ENCODE measurements at places on chromosomes 6 and 20.

DNA sequence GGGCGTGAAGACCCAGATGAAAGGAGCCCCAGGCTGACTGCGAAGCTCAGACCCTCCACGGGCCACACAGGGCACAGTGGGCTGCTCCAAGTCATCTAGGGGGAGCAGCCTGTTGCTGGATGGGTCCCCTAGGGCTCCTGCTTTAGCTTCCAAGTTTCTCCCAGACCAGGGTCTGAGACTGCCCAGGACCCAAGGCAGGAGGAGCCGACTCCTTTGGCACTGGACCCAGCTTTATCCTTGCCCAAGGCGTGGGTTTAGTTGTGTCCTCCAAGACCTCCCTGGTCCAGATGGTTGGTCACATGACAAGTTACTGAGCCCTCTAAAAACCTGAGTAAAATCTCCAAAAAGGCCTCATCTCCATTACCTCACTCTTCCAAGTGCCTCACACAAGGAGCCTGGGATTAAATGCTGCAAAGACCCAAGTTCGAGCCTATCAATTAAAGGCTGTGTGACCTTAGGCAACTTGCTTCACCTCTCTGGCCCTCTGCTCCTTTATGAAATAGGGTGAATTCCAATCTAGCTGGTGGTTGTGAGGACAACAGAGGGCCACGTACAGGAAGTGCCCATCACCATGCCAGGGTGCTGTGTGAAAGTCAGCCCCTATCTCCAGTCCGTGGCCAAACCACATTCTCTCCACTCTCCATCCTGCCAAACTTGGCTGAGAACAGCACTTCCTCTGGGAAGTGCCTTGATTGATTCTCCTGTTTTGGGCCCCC, 2.5 kb downstream of the NECAB3 start:
- no peak for DNase-seq

DNA sequence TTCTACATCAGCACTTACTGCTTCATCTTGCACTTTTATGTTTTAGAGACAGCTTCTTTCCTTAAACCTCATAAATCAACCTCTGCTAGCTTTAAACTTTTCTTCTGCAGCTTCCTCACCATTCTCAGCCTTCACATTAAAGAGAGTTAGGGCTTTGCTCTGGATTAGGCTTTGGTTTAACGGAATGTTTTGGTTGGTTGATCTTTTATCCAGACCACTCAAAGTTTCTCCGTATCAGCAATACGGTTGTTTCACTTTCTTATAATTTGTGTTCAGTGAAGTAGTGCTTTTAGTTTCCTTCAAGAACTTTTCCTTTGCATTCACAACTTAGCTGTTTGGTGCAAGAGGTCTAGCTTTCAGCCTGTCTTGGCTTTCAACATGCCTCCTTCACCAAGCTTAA, 40.4 kb downstream of the DNAAF9 start:
- no peak for DNase-seq

- no peak for DNase-seq
These were observed 21.0 kb downstream of the KIF13A start for GRCh38 chr6:17966451-17966850.

GRCh38 chr6:139912735-139913400, 538.4 kb upstream of the CITED2 start:
- DNase-seq: no peak

GRCh38 chr6:68716620-68717019, 81.5 kb downstream of the ADGRB3 start:
- no peak for DNase-seq

DNA sequence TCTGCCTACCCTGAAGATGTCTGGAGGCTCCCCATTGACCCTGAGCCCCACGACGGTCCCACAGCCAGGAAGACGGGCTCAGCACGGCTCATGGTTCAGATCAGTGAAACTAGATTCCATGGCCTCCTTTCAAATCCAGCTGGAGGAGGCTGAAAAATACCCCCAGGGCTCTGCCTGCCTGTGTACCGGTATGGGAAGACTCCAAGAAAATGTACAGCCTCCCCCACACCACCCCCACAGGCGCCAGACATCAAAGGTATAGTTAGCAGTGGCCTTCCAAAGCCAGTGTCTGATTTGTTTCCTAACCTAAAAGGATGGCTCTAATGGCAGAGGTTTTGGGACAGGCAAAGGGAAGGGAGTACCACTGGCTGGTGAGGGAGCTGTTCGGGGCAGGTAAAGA, 86.2 kb upstream of the SNAP25 start:
- DNase-seq: no peak

GRCh38 chr6:150878347-150879213, 13.1 kb downstream of the MTHFD1L start:
- no peak for DNase-seq

DNA sequence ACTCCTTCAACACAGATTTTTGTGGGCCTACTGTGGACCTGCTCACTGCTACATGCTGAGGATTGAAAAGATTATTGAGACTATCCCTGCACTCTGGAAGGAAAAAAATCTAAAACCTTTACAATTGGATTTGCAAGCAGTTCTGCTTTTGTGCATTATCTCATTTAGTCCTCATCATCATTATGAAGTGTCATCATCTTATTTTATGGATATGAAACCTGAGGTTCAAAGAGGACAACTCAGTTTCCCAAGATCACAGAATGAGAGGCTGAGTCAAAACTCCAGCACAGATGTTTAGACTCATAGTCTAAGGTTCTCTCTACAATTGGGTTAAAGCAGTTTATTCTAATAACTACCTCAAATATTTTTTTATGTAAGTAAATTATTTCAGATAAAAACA, 160.2 kb upstream of the MARCKS start:
- no peak for DNase-seq

- DNase-seq: no peak
These were observed 81.9 kb downstream of the MDGA1 start for GRCh38 chr6:37615564-37616340.

DNA sequence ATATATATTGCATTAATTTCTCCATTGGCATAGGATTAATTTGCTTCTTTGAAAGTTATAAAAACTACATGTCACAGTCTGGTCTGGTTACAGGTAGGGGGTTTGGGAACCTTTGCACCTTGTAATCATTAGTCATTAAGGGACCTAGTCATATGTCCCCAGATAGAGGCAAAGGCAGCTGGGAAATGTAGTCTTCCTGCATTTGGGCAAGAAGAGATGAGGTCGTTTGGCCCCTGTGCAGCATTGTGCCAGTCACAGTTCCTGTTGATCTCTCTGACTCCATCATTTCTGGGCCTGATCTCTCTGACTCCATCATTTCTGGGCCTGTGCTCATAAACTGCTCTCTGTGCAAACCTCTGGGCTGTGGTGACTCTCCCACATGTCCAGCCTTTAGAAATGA, 73.2 kb downstream of the BCKDHB start:
- no peak for DNase-seq

DNA sequence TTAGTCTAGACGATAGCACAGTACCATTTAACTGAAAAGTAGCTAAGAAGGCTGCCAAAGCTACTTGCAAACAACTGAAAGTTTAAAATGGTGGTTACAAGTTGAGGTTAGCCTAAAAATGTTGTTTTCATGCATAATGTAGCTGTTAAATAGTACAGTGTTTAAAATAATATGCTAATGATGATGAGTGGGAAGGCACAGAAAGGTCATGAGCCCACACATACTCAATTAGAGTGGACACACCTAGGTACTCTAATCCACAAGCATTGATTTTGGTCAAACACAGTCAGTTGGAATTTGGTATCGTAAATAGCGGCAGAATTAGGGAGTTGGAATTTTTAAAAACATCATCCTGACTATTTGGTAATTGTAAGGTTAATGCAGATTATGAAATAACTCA, 7.0 kb downstream of the TXLNB start:
- DNase-seq: no peak

GRCh38 chr6:6357032-6357431, 36.6 kb upstream of the F13A1 start:
- DNase-seq: no peak

GRCh38 chr20:46823271-46823751, 71.3 kb upstream of the EYA2 start:
- DNase-seq: no peak

DNA sequence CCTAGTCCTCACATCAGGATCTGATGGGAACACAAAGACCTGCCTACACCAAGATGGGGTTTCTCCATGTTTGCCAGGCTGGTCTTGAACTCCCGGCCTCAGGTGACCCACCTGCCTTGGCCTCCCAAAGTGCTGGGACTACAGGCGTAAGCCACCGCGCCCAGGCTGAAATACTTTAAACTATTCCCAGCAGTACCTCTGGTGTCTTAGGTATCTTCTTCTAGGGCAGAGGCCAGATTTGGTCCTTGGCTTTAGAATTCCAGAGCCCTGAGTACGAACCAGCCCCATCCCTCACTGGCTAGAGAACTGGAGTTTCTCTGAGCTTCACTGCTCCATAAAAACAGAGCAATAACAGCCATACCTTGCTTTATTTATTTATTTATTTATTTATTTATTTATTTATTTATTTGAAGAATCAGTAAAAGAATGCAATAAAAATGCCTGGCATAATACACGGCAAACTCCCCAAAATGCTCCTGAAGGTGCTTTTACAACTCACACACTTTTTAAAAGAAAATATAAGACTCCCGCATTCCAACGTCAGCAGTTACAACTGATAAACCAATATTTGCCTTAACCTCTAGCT, 312.1 kb downstream of the TFAP2C start:
- no peak for DNase-seq

DNA sequence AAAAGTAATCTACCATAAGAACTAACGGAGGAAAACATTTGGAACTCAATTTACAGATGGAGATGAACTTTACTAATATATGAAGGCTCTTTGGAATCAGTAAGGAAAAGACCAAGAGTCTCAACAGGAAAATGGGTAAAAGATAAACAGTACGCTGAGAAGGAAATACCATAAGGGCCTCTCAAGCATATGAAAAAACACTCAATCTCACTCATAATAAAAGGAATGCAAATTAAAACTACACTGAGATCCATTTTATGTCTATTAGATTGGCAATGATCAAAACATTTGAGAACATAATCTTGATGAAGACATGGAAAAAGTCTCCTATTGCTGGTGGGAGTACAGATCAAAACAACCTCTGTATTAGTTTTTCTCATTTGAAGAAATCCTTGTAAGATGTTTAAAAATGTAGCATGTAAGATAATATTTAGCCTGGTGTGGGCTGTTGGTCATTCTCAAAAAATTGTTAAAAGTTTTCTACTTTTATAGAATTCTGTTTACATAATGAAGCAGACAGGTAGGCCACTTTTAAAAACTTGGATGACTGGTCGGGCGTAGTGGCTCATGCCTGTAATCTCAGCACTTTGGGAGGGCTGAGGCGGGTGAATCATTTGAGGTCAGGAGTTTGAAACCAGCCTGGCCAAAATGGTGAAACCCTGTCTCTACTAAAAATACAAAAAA, 14.5 kb downstream of the REV3L start:
- DNase-seq: no peak

- no peak for DNase-seq
These were observed 57.5 kb downstream of the ILRUN start for GRCh38 chr6:34638834-34639736.

GRCh38 chr20:57255183-57255582, 11.3 kb downstream of the BMP7 start:
- no peak for DNase-seq

DNA sequence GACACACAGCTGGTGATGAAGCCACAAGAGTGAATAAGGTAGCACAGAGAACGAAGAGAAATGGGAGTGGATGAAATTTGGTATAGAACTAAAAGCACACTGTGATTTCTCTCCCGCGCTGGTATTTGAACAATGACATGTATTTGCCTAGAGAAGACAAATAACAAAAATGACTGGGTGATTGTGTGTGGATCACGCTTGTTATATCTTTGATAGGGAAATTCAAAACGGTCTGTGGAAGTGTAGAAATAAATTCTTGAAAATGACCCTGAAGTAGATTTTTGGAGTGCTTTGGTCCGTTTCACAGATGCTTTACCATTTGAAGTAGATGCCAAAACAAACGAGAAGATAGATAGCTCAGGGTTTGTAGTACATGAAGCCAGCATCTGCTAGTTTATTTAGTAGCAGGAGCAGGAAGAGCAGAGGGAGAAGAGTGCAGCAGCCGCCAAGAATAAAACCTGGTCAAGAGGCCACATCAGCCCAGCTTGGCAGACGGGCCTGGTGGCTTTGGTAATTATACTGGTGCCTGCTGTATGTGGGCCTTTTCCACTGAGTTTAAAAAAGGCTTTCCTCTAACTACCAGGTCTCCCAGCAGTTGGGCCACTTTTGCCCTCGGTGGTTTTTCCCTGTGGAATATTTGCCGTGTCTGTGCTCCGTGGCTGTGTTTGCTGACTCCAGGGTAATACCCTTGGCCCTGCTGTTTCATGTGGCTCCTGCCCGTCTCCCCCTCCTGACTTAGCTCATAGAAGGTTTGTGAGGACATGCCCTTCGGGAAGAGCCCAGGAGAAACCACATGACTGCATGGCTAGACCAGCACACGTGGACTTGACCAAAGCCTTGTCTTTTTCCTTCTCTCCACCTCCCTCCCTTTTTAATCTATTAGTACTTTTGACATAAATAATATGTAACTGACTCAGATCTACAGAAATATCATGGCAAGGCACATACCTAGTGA, 294.0 kb downstream of the SOX4 start:
- DNase-seq: no peak

- no peak for DNase-seq
These were observed 29.7 kb upstream of the TMEM217 start for GRCh38 chr6:37287519-37288157.

DNA sequence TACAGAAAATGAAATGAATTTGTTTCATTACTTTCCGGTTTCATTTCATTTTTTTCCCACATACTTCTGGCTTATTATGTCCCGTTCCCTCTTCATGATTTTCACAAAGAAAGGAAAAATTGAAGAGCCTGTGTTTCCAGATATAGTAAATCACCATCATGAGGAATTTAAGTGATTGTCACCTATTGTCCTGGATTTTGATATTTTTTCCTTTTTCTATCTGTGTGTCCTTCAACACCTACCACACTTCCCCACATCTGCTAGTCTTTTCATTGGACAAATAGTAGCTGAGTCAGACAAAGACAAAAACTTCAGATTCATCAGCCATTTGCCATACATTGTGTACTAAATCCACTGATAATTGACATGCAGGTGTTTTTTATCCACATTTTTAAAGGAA, 258.2 kb upstream of the HSF2 start:
- DNase-seq: no peak

DNA sequence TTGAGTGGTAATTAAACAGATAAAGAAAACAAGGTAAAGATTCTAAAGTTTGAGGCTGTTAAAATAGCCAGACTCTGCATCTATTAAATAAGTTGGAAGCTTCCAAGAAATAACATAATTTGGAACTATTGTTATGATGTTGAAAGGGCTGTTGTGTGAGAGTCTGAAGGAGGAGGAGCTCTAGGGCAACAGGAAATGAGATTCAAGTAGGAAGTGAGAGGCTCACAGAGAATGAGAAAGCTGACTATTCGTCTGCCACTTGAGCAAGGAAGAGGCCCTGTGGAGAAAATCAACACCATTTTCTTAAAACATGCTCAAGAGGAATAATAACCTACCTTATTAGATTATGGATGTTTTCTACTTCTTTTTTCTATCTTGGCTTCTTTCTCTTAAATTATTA, 185.2 kb downstream of the SLC24A3 start:
- no peak for DNase-seq

GRCh38 chr6:146948790-146949342, 255.4 kb upstream of the STXBP5 start:
- DNase-seq: no peak
